ENCODE measurements at places on chromosomes 12 and 14.

DNA sequence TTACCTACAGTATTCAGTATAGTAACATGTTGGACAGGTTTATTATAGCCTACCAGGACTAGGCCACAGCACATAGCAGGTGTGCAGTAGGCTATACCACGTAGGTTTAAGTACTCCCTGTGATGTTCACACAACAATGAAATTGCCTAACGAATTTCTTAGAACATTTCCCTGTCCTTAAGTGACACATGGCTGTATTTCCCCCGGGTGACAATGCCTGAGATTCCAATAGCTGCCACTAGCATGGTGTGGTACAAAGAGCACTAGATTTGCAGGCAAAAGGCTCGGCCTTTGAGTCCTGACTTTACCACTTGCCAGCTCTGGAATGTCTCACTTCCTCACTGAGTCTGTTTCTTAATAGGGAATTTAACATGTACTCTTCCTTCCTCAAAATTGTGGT is 19.7 kb downstream of the PTPN21 start:
- peak; percentile 76 for DNase-seq

- DNase-seq: no peak
Observed at GRCh38 chr14:24139272-24139934, 2.0 kb downstream of the EMC9 start.

DNA sequence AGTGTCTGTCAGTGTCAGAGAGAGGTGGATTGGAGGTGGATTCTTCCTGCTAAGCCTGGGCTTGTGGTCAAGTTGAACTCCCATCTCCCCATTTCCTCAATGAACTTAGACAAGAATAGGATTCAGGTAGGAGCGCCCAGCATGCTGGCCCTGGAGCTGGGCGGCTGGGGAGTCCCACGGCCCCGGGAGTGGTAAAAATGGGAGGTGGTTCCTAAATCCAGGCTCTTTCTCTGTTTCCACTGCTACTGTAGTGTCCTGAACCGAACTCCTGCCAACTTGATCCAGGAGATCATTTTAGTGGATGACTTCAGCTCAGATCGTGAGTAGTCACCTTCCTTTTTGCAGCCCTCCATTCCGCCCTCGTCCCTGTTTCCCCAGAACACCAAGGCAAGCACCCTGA is 65.1 kb downstream of the GALNT16 start:
- DNase-seq: peak; percentile 6

DNA sequence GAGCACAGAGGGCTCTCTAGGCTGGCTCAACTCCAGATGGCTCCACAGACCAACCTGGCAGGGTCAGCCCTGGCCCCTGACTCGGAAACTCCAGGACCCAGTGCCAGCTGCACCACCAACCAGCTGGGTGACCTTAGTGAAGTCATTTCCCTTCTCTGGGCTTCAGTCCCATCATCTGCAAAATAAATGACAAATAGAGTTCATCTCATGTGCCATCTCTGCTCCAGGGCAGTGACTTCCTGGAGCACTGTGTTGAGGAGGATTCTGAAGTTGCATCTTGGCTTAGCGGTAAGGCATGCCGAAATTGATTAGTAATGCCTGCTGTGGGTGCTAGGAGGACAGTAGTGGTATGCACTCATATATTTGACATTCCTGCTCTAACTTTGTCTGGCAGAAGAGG is 31.5 kb downstream of the DTX1 start:
- no peak for DNase-seq

DNA sequence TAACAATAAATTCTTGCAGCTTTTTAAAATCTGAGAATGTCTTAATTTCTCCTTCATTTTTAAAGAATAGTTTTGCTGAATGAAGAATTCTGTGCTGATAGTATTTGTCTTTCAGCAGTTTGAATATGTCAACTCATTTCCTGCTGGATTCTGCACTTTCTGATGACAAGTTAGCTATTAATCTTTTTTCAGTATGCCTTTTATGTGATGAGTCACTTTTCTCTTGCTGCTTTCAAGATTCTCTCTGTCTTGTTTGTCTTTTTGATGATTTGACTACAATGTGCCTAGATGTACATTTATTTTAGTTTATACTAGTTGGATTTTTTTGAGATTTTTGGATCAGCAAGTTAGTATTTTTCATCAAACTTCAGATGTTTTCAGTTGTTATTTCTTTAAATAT is 87.9 kb upstream of the AVPR1A start:
- DNase-seq: no peak

- no peak for DNase-seq
Observed at GRCh38 chr14:63642656-63643382, 1.1 kb upstream of the WDR89 start.

- no peak for DNase-seq
Observed at GRCh38 chr12:76010732-76011458, 20.7 kb downstream of the PHLDA1 start.

DNA sequence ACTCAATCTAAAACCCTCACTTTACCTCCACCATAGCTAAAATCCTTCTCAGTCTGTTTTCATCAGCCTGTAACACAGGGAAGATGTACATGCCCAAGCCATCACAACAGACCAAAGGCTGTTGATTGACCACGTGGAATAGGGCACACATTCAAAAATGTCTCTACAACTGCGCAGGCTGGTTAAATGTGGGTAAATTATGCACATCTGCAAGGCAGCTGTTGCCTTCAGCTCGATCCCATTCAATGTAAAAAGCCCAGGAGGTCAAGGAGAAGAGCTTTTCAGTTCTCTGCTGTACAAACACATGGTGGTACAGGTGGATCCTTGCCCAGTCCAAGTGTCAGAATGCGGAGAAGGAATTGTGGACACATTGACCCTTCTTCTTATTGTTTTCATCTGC is 354.0 kb downstream of the FLRT2 start:
- DNase-seq: no peak

- no peak for DNase-seq
Observed at GRCh38 chr14:97106609-97107008, 309.4 kb downstream of the VRK1 start.

- no peak for DNase-seq
Observed at GRCh38 chr14:104676694-104677511, 12.5 kb upstream of the INF2 start.

- DNase-seq: peak; percentile 53
Observed at GRCh38 chr12:128920468-128920867, 67.2 kb downstream of the GLT1D1 start.

GRCh38 chr12:14560904-14561574 is 6.6 kb downstream of the PLBD1 start:
- DNase-seq: peak; percentile 47

DNA sequence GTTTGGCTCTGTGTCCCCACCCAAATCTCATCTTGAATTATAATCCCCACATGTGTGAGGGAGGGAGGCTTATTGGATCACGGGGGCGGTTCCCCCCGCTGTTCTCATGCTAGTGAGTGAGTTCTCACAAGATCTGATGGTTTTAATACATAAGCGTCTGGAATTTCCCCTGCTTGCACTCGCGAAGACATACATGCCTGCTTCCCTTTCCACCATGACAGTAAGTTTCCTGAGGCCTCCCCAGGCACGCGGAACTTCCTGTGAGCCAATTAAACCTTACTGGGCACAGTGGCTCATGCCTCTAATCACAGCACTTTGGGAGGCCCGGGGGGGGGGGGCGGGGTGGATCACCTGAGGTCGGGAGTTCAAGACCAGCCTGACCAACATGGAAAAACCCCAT is 60.8 kb downstream of the R3HDM2 start:
- DNase-seq: no peak

DNA sequence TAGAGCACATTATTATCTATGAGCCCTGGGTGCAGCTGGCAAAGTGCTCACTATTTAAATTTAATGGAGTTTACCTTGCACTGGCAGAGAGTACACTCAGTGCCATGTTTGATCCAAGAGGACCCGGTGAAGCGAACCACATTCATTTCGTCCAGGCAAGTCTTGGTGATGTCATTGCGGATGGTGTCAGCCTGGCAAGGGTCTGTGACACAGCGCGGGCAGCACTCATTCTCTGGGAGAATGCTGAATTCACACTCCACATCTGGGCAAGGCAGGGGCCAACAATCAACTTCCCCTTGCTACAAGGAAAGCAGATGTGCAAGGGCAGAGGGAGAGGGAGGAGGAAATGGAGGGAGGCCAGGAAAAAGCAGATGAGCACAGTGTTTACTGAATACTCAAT is 356.2 kb downstream of the NELL2 start:
- no peak for DNase-seq

GRCh38 chr14:67510836-67511235 is 22.3 kb upstream of the PLEKHH1 start:
- DNase-seq: no peak

- no peak for DNase-seq
Observed at GRCh38 chr14:99258341-99258861, 13.6 kb downstream of the BCL11B start.
